ENCODE measurements at places on chromosomes 6 and 20.

DNA sequence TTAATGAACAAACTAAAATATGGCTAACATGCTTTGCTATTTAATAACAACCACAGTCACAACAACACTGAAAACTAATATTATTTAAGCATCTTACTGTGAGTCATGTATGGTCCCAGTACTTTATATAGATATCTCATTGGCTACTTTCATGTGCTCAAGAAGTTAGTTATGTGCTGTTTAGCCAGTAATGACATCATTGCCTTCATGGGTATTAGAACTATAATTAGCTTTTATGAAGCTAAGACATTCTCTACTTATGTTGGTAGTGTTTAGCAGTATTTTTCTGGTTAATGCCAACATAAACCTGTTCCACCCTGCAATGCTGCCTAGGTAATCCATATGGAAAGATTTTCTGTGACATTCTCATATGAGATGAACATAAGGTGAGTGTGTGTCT, 56.1 kb downstream of the ADGRG6 start:
- DNase-seq, result no peak

- DNase-seq, result no peak
These were observed 9.4 kb downstream of the MAS1 start for GRCh38 chr6:159899994-159900745.

GRCh38 chr6:42907336-42907735, 8.5 kb upstream of the PTCRA start:
- DNase-seq, result no peak

- no peak for DNase-seq
These were observed 58.0 kb upstream of the OLIG3 start for GRCh38 chr6:137552146-137552545.

DNA sequence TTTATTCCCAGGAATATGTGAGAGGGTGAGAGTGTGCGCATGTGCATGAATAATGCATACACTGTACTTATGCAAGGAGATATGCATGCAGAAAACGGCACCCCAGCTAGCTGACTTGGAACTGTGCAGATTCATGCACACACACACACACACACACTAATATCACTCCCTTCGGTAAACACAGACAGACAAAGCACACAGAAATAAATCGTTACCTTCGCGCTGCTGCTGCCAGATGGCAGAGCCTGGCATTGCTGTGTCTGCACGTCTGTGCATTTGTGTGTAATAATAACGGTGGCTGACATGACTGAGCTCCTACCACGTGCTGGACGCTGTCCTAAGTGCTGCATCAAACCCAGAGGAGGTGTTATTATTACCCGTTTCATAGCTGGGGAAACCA, 36.8 kb downstream of the PREX1 start:
- DNase-seq, result no peak

DNA sequence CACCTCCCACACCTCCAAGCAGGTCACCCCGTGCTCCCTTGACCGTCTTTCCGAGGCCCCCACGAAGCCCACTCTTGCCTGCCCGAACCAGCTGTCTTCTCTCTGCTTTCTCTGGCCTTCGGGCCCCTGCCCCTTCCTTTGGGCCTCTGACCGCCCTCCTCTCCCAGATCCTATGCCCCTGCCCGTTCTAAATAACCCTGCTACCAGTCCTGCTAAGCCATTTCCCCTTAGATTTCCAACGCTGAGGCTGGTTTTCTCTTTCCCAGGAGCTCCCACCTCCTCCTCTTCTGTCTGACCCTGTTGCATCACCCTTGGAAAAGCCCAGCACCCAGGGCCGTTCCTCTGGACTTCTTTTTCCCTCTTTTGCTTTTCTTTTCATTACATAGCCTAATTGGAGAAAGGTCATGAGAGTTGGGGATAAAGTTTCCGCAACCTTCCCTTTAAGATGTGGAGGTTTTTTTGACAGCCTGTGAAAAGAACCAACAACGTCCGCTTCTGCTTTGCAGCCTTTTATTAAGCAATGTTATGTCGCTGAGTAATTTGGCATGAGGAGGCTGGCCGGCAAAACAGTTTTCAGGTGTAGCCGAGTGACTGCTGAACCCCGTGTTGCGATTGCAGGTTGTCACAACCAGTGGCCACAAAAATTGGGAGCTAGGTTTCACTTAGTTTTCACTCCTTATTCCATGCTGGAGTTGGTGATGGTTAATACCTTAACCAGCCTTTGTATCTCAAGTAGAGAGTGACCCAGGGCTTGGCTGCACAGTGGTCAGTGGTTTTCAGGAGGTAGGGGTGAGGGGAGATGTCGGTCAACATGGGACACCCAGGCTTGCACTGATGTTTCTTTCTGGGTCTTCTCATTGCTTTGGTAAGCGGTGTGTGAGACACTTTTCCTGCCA, 970 bp downstream of the BLTP3A start:
- DNase-seq, result no peak

- no peak for DNase-seq
These were observed 72.7 kb downstream of the SRC start for GRCh38 chr20:37418591-37419109.

GRCh38 chr6:144104898-144105487, 9.6 kb upstream of the SF3B5 start:
- peak; percentile 61 for DNase-seq

DNA sequence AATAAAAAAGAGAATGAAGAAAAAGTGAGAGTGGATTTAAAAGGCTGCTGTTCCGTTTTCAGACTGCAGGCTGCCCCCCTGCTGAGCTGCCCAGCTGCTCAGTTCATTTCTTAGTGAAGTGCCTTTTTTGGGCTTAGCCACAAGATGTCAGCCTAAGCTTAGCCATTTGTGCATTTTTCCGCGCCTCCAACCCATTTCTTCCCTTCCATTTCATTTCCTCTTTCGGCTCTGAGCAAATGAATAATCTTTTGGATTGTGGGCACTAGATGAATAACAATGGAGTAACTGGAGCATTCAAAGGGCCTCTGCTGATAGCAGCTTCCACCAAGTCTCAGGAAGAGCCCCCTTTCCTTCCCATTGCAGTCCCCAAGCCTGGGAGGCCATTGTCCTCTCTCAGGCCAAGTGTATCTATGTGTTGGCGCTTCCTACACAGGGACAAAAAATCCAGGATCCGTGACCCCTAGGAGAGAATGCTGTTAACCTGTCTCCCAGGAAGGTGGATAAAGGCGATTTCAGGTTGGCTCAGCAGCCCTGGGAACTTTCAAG, 83.5 kb upstream of the SPTLC3 start:
- peak; percentile 22 for DNase-seq

- no peak for DNase-seq
These were observed 21.6 kb upstream of the FBXO9 start for GRCh38 chr6:53043581-53043980.

- DNase-seq, result no peak
These were observed 367.1 kb downstream of the PREX1 start for GRCh38 chr20:48460681-48461080.

DNA sequence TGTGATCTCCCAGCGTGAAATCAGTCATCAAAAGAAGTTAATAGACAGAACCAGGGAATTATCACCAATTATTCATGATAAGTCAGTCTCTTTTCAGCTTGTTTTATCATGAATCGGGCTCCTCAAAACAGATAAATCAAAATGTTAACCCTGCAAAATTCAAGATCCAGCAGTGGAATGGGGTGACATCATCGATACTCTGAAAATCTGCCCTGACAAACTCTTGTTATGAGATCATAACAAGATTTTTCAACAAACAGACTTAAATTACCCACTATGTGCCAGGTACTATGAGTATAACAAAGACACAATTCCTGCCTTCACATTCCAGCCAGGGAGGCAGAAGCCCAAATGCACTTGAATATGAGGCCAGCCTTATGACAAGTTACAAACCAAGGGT, 64.4 kb downstream of the PTPRK start:
- no peak for DNase-seq

GRCh38 chr6:73341335-73341734, 12.7 kb downstream of the DPPA5 start:
- no peak for DNase-seq

- DNase-seq, result no peak
These were observed 80.7 kb downstream of the HIVEP1 start for GRCh38 chr6:12092762-12093161.

- DNase-seq, result no peak
These were observed 418.6 kb upstream of the MAN1A1 start for GRCh38 chr6:119768201-119768600.

DNA sequence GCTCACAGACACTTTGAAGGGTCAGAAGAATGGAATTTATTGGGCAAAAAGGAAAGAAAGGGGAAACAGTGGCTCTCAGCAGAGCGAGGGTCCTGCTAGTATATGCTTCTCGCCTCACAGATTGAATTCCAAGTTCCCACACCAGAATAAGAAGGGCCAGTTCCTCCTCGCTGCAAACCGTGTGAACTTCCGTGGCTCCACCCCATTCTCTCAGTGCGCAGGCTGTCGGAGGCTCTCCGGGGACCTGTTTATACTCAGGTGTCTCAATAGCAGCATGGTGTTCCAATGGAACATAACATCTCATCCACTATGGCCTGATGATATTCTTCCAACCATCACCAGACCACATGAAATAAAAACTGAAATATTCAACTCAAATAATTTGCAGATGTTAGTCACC, 4.6 kb downstream of the SAMD3 start:
- DNase-seq, result no peak

- DNase-seq, result no peak
These were observed 19.7 kb downstream of the ACSS2 start for GRCh38 chr20:34896086-34896621.

DNA sequence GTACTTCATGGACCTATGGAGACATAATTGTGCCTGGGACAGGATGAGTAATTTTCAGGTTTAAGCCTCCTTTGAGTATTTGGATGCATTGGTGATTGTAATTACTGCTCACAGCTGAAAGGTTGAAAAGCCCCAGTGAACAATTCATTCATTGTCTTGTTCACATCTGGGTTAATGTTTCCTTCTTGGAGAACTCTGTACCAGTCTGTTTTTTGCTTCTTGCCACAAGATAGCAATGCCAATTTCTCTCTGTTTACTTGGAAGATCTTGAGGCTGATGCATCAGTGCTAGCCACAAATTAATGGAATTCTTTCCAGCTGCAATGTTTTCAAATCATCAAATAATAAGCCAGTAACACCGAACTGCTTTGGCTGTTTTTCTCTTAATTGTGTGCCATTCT, 207.8 kb downstream of the BMP2 start:
- no peak for DNase-seq

GRCh38 chr6:27078734-27079357, 168.7 kb upstream of the PRSS16 start:
- DNase-seq, result no peak

- no peak for DNase-seq
These were observed 34.5 kb upstream of the TSHZ2 start for GRCh38 chr20:52937591-52938100.

DNA sequence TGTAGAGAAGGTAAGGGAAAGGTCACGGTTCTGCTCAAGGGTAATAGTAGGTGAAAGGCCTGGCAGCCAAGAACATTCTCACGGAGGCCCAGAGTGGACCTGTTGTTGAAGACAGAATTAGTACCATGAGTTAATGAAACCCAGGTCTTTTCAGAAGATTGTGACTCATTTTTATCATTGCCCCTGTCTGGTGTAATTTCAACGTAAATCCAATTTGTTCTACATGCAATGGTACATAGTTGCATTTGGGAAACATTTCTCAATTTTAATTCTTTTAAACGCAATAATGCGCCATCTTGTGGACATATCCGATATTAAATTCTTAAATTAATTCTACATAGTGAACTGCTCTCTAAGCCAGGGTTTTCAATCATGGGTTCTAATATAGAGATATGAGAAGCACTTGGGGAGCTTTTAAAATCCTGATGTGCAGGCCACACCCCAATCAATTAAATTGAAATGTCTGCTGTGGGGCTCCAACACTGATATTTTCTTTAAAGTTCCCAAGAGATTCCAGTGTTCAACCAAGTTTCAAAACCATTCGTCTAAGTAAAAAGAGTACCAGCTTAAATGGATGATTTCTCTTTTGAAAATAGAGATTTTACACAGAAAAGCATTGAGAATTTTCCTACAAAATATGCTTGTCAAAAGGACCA, 257.4 kb downstream of the PLCB1 start:
- no peak for DNase-seq

GRCh38 chr6:131949909-131950766, 1.0 kb downstream of the CCN2 start:
- no peak for DNase-seq

GRCh38 chr6:42389736-42390135, 62.0 kb downstream of the TRERF1 start:
- no peak for DNase-seq

GRCh38 chr6:17352302-17352701, 41.1 kb upstream of the CAP2 start:
- DNase-seq, result no peak

DNA sequence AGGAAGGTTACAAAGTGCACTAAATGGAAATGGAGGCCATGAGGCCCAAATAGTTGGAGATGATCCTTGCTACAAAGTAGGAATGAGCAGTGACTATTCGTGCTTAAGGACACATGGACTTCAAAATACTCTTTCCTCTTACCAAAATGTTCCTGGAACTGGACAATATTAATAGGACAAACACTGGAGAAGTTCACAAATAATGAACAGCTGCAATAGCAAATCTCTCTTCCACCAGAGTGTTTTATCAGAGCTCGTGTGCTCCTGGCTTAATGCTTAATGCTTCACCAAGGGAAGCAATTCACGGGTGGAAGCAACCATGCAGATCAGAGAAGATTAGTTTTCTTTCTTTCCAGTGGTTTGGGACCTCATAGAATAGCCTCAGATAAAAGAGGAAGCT, 435.4 kb downstream of the BCKDHB start:
- DNase-seq, result no peak

DNA sequence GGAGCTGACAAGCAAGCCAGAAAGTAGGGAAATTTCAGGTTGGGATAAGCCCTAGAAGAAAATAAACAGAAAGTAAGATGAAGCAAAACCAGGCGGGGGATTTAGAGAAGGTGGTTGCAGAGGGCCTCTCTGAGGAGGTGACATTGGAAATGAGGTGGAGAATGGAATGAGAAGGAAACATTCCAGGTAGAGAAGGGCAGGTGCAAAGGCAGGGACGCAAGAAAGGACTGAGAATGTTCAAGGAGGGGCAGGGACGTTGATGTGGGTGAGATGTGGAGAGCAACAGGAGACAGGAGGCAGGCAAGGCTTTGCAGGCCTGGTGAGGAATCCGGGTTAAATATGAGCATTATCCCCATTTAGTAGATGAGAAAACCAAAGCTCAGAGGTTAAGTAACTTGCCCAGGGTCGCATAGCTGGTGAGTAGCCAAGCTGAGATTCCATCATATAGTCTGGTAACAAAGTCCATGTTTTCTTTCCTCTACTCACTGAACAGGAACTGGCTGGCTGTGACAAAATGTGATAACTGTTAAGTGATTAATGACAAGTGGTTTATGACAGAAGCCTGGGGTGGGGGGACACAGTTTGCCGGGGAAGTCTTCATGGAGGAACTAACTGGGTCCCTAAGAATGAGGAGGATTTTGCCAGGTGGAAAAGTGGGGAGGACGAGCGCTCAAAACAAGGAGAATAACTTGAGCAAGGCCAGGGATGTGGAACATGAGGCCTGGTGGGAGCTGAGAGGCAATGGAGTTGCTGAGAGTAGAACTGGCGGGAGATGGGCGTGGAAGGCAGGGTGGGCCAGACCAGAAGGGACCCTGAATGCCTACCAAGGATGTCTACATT, 32.6 kb downstream of the MRPL14 start:
- no peak for DNase-seq

DNA sequence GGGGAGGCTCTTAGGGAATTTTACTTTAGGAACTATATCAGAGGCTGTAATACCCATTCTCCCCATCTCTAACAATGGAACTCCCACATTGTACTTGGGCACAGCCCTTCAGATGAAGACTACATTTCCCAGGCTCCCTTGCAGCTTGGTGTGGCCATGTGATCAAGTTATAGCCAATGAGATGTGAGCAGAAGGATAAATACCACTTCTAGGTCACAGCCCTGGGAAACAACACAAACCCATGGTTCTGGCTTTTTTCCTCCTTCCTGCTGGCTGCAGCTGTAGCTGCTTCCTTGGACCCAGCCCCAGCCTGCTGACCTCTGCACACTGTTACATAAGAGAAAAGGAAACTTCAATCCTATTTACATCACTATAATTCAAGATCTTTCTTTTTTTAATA, 445.9 kb upstream of the JARID2 start:
- DNase-seq, result peak; percentile 15
